ENCODE measurements at places on chromosomes 1 and 21. TPM values are rescaled to one million over a fixed set of nuclear protein-coding genes. Genes with fewer than 3 reads are reported as not detected.

GRCh38 chr1:43465505-43466067 is 11.9 kb upstream of the HYI start:
- DNase-seq, result no peak

- DNase-seq, result no peak
These were observed 24.8 kb downstream of the IVNS1ABP start for GRCh38 chr1:185292237-185292636.

- DNase-seq, result no peak
These were observed 136.7 kb upstream of the ETV3 start for GRCh38 chr1:157274698-157275534.

GRCh38 chr21:43196826-43197225 is 28.0 kb downstream of the CRYAA start:
- DNase-seq, result no peak

DNA sequence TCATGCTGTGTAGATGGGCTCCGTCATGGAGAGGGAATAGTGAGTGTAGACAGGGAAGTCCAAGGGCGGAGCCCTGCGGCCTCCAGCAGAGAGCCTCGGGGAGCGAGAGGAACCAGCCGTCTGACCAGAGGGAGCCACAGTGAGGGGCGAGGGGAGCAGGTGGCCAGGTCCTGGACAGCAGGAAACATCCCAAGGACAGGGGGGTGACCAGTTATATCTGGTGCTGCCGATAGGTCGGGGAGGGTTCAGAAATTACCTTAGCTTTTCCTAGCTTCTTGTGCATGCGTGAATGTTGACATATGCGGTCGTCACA is 46.5 kb downstream of the TRAPPC10 start:
- DNase-seq, result no peak

GRCh38 chr1:185813401-185813979 is 79.3 kb downstream of the HMCN1 start:
- no peak for DNase-seq

PLEKHN1 gene
- 1.9 TPM for total RNA-seq

- no peak for DNase-seq
These were observed 22.8 kb upstream of the RNF186 start for GRCh38 chr1:19837866-19838265.

GRCh38 chr1:200173097-200173618 is 145.6 kb downstream of the NR5A2 start:
- DNase-seq, result no peak

DNA sequence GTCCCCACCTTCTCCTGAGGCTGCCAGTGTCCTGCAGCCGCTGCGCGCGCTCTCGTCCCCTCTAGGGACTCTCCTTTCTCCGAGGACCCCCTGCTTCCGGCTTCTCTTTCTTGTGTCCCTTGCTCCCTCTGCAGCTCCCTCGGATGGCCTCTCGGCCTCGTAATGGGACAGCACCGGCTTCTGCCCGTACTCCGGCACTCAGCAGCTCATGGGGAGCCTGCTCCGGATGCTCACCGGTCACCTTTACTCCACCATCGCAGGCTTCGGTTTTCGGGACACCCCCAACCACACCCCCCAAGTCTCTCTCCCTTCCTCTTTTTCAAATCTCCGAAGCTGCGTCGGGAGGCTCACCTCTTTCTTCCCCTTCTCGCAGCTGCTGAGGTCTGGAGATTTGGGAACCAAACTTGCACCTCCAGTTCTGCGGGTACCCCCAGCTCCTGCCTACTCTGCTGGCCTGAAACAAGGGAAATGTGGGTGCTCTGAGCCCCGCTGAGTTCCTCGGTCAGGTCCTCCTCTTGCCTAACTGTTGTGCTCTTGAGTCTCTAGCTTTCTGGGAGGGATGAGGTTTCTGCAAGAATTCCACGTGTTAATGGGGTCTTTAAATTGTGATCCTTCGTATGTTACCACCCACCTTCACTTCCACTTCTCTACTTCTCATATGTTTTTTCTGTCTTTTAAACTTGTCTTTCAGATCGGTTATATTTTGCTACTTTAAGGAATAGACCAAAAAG is 930 bp downstream of the CDC14A start:
- DNase-seq, result peak; percentile 21

- DNase-seq, result no peak
These were observed 15.9 kb upstream of the SAMD11 start for GRCh38 chr1:907611-908451.

LCE2A gene
- total RNA-seq, result not detected

- no peak for DNase-seq
These were observed 30.1 kb downstream of the SKI start for GRCh38 chr1:2258122-2258681.

DNA sequence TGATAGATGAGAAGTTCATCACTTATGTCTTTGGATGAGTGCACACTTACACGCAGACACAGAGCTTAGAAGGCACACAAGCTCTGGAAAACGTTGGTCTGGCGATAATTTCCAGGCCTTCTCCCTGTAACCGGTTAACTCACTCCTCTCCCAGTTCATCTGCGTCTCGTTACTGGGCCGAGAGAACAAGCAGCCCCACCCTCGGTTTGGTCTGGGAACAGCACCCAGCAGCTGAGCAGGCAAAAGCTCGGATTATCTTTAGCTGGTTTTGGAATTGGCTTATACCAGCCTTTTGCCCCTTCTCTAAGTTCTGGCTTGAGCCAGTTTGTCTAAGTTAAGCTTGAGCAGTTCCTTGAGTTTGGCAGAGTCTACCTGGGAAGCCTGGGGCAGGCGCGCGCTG is 27.3 kb upstream of the COL6A1 start:
- DNase-seq, result no peak

ICOSLG gene
- total RNA-seq, result 3.6 TPM

DNA sequence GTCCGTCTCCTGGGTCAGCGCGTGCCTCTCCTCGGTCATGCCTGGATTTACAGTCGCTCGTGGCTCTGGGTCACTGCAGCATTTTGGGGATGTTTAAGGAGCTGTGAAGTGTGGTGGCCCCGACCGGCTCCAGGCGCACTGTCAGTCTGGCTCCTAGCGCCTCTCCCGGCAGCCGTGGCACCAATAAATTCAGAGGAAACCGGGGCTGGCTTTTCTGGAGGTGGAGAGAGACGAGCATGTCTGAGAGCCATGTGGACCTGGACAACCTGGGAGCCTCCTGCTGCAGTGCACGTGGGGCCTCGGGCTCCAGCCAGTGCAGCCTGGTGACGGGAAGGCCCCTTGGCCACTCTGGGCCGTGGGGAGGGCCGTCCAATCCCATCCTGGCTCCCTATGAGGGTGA is 17.1 kb downstream of the PLCH2 start:
- DNase-seq, result no peak

DNA sequence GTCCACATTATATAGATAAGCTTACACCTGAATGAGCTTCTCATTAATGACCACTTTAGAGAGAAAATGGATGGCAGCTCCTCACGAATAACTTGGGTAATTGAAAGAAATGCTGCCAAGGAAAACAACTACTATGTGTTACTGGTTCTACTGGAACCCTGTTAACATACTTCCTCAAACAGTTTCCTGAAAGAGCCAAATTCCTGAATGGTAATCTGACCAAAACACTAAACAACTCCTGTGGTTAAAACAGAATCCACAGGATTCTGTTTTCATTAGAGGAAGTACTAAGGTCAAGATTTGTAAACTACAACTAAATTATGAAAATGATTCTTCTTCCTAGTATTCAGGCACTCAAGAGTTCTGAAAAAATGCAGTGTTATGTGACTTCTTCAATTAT is 107.2 kb downstream of the DNM3 start:
- DNase-seq, result no peak

Measured in activated T-cell treated with anti-CD3 and anti-CD28 coated beads, Interleukin-2, amount 50 U/mL, for 4 hours (primary cell).